ENCODE measurements at places on chromosomes 4 and X.

- DNase-seq, result no peak
Observed at GRCh38 chr4:141563723-141564122, 72.7 kb upstream of the IL15 start.

DNA sequence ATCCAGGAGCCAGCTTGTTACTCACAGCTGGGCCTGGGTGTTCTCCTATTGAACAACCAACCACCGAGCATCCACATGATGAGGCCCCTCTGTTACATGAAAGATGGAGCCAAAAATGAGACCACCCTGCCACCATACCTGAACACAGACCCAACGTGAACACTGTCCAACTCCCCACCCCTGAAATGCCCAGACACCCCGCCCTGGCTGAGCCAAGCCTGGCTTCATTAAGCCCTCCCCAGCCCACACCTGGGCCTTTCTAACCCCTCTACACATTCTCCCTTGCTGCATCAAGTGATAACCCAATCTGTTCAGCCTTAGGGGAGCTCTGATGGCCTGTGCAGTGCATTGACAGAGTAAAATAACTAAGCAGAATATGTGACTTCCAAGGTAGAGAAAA lies 80.7 kb downstream of the EVC start:
- DNase-seq, result no peak

DNA sequence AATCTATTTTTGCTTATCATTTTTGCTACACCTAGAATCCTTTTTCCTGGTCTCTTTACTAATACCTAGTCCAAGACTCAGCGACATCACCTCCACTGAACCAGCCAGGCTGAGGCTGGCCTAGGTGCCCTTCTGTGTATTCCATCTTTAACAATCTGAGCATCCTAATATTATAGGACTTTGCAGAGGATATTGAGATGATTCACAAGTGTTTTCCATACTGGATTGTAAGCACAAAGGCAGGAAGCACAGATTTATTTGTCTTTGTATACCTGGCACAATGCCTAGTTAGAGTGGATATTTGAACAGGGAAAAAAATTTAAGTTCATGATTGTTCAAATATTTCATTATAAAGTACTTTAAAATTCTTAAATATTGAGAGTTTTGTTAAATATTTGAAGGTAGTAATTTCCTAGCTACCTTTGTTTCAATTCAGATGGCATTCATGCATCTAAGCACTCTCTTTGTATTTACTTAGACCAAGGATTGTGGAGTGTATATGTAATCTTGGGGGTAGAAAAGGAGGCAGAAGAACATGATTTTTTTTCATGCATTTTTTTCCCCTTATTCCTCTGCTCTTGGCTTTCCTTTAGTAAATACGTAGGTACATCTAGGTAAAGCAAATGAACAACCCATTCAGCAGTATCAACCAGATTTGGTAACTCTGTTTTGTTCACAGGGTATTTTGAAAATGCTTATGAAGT lies 18.4 kb downstream of the SMARCA5 start:
- no peak for DNase-seq

DNA sequence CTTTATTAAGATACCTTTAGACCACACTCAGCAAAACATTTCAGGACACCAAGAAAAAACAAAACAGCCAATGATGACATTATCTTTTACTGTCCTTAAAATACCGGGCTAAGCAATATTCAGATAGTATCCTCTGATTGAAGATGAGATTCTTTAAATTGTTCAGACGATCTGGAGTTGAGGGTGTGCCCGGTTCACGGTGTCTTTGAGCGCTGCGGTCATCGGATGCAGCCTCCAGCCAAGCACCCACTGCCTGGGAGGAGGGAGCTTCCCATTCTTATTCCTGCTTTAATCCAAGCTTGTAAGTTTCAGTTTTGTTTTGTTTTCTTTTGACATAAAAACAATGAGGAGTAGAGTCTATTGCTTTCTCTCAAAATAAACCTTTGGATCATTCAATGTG lies 14.1 kb downstream of the FAM149A start:
- DNase-seq, result no peak

DNA sequence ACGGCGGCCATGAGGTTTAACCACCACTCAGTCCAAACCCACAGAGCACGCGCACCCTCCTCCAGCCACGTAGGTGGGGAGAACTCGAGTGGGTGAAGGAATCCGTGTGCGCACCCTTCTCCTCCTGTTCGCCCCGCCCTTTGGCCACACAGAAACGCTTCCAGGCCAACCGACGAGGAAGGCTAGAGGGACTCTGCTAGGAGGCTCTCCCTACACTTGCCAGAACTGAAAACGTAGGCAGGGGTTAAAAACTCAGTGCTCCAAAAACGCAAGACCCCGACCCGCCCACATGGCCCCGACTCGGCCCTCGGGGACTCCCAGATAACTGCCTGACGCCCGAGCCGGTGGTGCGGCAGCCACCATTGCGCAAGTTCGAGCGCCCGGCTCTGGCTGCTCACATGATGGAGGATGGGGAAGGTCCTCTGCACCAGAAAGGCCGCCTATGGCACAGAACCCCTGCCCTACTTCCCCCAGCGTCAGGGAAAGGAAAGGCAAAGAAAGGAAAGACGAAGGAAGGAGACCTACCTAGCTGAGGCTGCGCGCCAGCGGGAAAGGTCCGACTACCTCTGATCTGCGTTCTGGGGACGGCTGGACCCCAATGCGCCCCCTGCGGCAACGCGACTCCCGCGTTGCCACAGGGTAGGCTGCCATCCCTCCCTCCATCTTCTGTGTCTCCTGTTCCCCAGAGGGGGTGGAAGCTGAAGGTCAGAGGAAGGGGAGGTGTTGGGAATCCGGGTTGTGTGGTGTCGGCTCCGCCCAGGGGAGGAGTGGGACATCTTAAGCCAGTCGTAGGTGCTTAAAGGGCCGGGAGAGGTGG lies 201.9 kb upstream of the AGTR2 start:
- peak; percentile 49 for DNase-seq

DNA sequence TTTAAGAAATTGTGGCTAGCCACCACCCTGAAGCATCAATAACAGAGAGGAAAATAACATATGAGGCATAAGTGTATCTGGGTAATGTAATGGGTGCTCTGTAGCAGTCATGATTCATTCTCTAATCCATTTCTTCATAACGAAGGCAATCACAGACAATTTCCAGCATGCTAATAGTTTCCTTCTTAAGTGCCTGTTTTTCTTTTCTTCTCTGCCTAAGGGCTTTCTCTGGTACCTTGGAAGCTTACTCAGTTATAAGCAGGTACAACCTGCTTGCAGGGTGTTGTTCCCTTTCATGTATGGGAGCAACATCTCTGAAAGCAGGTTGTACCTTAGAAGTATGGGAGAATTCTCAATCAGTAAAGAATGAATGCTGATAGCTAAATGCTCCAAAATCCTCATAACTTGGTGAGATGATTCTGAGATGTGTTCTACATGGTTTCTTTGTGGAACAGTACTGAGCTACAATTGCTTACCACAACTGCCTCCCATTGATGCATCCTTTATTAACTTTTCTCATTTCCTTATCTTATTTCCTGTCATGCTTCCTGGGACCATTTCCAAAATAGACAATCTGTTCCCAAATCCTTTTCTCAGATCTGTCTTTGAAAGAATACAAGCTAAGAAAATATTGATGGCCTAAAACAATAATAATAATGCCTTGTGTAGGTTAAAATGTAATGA lies 247.6 kb downstream of the PAPSS1 start:
- peak; percentile 89 for DNase-seq

GRCh38 chr4:146049802-146050201 lies 111.2 kb upstream of the ZNF827 start:
- DNase-seq, result no peak

GRCh38 chr4:154125340-154125739 lies 336.5 kb upstream of the SFRP2 start:
- DNase-seq, result no peak

GRCh38 chr4:122346036-122346435 lies 32.8 kb upstream of the ADAD1 start:
- no peak for DNase-seq

GRCh38 chr4:25890571-25891485 lies 23.2 kb upstream of the SMIM20 start:
- DNase-seq, result no peak

GRCh38 chr4:123421227-123421936 lies 24.8 kb downstream of the SPRY1 start:
- DNase-seq, result peak; percentile 51

- DNase-seq, result no peak
Observed at GRCh38 chrX:42398967-42399631, 378.9 kb downstream of the PPP1R2C start.

DNA sequence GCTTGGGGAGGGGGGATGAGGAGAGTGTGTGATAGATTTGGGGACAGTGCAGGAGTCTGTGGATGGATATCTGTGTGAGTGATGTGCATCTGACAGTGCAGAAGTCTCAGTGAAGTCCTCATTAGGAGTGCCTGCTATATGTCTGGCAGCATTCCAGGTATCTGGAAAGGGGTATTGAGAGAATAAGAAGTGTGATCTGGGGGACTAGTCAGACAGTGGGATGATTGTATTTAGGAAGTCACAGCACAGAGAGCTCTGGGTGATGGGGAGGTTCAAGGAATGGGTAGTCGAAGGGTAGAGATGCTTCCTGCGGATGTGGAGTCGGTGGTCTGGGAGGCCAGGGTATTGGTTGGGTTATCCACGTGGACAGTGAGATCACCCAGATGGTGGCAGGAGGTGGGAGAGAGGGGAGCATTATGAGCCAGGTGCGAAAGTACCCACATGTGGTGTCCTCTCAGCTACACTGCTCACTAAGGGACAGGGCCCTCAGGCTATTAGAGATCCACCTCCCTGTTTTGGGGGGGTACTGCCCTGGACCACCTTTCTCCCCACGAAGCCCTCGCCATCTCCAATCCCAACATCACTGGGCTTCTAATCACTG lies 9.8 kb downstream of the MAGED2 start:
- no peak for DNase-seq

GRCh38 chr4:183248201-183248600 lies 71.9 kb downstream of the CLDN22 start:
- DNase-seq, result no peak

GRCh38 chr4:154341448-154341847 lies 150.2 kb downstream of the DCHS2 start:
- DNase-seq, result no peak

DNA sequence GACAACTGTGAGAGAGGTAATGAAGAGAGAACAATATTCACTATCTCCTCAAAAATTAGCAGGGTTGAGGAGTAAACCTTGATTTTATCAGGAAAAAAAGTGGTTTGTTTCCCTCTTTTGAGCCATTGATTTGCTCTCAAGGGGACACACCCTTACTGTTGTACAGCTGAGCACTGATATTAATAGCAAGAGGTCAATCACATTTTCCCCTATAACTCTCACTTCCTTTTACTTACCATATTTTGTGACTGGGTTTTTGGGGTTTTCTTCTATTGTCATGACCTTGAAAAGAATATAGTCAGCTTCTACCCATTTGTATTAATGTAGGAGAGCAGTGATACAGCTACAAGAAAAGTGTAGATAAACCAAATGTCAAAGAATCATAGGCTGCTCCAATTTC lies 70.2 kb upstream of the LONRF3 start:
- no peak for DNase-seq

Data from epithelial cell of esophagus (primary cell).